ENCODE measurements at places on chromosomes 7 and 10.

GRCh38 chr7:69482676-69483075 is 115.6 kb upstream of the AUTS2 start:
- no peak for DNase-seq

DNA sequence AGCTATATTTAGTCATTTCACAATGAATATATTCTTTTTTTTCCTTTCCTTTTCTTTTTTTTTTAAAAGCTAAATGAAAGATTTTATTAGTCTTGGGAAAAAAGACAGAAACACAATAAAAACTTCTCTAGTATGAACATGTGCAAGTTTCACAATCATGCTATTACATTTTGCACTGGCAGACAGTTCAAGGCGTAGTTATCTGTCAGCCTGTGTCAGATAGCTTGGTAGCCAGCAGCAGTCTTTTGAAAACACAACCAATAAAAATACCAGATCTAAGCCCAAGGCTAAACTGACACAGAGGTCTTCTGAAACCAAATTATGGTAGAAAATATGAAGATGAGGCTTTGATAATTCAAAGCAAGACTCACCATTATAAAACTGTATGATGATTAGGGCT is 205.8 kb upstream of the TEX47 start:
- DNase-seq: no peak

GRCh38 chr10:58967551-58968388 is 208.7 kb upstream of the PHYHIPL start:
- peak; percentile 83 for DNase-seq

GRCh38 chr7:1432411-1433082 is 26.7 kb downstream of the MICALL2 start:
- DNase-seq: peak; percentile 31

GRCh38 chr10:100510533-100511308 is 8.9 kb downstream of the SEC31B start:
- no peak for DNase-seq

DNA sequence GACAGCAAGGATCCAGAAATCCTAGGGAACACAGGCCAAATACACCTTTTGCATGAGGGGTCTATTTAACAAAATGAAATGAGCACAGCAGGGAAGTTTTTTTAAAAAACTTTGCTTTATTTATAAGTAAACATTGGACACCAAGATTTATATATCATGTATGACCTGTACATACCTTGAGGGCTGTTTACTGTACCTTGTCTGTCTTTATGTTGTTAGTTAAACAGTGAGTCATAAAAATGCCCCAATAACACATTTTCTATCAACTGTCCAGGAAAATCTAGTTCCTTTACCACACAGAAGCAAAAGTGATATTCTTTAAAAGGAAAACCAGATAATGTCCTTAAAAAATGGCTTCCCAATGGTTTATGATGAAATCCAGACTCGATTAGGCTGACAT is 45.1 kb upstream of the AGR3 start:
- no peak for DNase-seq

GRCh38 chr10:31383810-31384588 is 65.0 kb downstream of the ZEB1 start:
- DNase-seq: no peak

- DNase-seq: no peak
Observed at GRCh38 chr10:17768957-17769356, 17.0 kb downstream of the TMEM236 start.

- DNase-seq: no peak
Observed at GRCh38 chr7:99362801-99363200, 11.7 kb upstream of the ARPC1B start.

- DNase-seq: no peak
Observed at GRCh38 chr10:102721954-102722353, 7.5 kb downstream of the SFXN2 start.

Measured in pons (tissue), 1 donor.